ENCODE measurements at places on chromosomes 4 and X.
A peak's percentile ranks its signal among the peaks of the same experiment; 100 is the strongest.

DNA sequence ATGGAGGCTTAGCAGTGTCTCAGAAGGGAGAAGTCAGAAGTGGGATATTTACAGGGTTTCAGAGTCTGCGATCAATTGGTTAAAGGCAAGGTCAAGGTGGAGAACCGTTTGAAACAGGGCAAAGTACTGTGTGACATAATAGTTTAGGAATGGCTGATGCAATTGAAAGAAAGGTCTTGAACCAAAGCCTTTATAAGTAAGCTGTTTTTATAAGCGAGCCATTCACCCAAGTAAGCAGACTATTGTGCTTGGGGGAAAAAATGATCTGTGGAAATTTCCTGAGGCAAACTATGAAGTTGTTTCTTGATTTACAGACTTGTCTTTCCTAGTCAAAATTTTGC, 327.3 kb downstream of the CAMK2D start:
- peak; percentile 13 for DNase-seq

DNA sequence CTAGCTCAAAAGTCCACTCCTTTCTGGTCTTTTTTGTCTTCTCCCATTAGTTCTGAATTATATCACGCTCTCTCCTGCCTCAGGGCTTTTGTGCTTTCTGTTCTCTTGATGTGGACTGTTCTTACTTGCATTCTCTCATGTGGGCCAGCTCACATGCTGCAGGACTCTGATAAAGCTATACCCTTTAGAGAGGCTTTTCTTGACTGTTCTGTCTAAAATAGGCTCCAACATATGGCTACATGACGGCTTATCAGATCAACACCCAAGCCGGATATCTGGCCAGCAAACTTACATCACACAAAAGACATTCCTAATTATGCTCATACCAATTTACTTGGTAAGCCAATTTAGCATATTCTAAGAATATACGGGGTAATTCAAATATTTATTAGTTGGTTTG, 1494.5 kb downstream of the TECRL start:
- no peak for DNase-seq

DNA sequence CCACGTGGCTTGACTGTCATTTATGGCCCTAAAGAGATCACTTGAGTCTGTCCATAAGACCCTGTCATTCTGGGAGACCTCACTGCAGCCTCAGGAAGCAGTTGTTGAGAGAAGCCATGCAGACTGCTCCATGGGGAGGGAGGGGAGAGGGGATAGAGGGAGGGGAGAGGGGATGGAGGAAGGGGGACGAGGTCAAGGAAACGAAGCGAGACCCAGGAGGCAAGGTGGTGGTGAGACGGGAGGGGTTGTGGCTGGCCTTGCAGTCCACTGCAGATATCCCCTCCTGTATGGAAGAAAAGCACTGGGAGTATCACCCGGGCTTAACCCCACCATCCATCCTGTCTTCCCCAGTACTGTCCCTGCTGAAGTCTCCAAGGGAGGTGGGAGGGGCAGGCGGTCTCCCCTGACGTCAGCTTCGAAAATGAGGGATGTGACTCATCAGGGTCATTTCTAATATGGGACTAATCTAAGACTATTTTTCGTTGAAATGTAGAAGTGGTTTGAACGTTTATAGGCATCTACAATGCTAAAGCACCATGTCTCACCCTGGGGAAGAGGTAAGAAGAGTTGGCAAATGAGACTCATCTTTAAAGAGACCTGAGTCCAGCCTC, 5.6 kb downstream of the TMEM255A start:
- DNase-seq, result peak; percentile 23

- no peak for DNase-seq
Measured at GRCh38 chr4:98030059-98030458, 113.2 kb downstream of the STPG2 start.

DNA sequence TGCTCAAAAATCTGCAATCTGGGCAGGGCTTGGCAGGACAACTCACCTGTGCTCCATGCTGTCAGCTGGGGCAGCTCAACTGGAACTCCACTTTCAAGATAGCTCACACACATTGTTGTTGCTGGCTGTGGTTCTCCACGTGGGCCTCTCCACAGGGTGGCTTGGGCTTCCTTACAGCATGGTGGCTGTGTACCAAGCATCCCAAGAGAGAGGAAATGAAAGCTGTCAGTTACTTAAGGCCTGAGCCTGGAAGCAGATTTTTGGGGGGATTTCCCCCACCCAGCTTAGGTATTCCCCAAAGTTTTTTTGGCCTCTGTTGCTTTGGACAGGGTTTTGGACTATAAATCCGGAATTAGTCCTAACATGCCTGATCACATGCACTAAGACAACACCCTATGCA, 81.0 kb downstream of the BCOR start:
- no peak for DNase-seq

- DNase-seq, result no peak
Measured at GRCh38 chr4:31748382-31748781, 1028.2 kb downstream of the PCDH7 start.

DNA sequence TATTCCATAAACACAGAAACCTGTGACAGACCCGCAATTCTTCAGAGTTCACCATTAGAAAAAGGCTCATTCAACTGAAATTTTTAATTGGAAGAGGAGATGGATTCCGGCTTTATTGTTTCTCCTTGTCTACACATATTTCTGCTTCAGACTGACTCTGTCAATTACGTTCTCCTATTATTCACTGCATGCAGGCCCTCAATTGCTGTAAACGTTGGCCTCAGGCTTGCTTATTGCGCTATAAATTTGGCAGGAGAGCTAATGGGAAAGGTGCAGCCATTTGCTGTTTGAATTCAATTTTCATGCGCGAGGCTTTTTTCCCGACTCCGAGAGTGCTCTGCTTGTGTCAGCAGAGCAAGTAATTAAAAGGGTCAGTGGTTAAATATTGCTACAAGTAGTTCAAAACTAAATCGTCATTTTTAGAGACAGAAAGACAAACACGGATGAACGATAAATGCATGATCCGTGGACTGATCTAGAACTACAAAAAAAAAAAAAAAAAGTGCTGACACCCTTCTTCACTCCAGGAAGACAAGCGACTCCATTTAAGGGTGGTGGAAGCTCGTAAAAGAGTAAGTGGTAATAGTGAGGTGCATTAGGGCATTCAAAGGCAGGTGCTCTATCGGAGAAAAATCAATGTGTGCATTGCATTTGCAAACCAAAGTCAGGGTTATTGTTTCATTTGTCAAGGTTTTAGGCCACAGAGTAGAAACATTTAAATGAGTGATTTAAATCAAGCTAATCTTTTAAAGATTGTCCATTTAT, 841.6 kb upstream of the FRG1 start:
- no peak for DNase-seq

DNA sequence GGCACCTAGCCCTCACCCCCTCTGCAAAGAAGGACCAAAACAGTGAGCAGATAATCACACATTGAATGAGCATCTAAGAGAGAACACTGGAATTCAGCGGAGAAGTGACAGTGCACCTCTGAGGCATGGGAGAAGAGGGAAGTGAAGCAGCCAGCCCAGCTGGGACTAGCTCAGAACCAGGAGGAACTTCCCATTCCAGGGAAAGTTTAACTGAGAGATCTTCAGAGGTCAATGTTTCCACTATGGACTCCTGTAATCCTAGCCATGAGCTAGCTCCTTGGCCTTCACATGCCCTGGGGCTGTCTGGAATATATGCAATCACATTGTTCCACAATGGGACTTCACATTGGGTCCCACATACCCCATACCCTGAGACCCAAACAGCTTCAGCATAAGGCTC, 24.4 kb downstream of the TLR6 start:
- DNase-seq, result no peak

- peak; percentile 5 for DNase-seq
Measured at GRCh38 chrX:13837290-13837745, 20.4 kb upstream of the GPM6B start.

DNA sequence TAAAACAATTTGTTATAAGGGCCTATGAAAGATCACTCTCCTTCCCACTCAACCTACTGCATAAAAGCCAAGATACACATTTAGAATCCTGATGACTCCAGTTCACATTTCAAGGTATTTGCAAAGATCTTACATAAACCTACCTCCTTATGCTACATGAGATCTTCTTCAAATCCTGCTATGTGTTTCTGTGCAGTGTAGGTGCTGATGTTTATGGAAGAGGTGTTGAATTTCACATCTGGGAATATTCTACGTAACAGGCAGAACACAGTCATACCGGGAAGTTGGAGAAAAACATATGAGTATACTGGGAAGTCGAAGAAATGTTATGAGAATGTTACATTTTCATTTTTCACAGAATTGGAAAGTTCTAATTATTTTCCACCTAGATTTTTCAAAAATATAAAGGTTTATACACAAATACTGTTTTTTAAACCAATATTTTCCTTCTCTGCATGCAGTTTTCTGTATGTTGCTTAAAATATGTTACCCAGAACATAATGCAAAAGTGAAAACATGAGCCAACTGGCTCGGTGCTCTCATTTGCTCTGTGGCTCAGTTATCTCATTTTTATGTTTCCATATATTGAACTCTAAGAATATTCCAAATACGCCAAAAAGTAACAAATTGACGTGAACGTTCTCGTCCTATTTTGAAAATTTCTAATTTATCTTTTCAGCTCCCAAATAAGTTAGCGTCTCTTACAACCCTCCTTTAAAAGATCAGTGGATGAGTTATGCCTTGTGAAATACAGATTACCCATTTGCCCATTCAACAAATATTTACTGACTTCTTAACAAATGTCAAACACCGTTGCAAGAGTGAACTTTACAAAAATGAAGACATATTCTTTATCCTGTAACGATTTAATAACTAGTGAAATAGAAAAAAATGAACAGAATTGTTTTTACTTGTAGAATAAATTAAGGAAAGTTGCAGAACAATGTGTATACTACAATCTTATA, 899.3 kb downstream of the STIM2 start:
- no peak for DNase-seq

DNA sequence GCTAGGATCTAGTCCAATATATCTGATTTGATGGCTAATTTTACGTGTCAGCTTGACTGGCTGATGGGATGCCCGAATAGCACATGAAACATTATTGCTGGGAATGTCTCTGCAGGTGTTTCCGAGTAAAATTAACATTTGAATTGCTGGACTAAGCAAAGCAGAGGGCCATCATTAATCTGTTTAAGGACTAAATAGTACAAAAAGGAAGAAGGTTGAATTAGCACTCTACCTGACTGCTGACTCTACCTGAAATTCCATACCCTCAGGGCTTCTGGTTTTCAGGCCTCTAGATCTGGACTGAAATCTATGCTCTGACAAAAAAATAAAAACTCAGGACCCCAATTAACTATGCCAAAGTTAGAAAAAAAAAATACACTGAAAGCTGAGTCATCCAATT, 1021.9 kb downstream of the FAM133A start:
- no peak for DNase-seq

- peak; percentile 20 for DNase-seq
Measured at GRCh38 chrX:115378471-115378870, 89.0 kb downstream of the LUZP4 start.

DNA sequence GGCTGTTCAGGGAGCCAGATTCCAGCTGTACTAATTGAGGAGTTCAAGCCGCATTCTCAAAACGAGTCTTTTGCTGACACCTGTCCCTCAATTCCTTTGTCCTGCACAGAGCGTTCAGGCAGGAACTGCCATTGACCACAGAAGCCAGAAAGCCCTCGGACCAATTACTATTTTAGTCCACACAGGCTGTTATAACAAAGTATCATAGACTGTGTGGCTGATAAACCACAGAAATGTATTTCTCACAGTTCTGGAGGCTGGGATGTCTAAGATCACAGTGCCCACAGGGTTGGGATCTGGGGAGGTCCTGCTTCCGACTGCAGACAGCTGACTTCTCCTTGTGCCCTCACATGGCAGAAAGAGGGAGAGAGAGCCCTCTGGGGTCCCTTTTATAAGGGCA, 119.8 kb upstream of the ATP6AP2 start:
- DNase-seq, result peak; percentile 22

GRCh38 chr4:126843492-126844067, 789.2 kb upstream of the INTU start:
- DNase-seq, result peak; percentile 15

- DNase-seq, result no peak
Measured at GRCh38 chr4:17589355-17589754, 12.4 kb downstream of the LAP3 start.

All from RPMI7951 (cell line).